ENCODE measurements at places on chromosomes 2 and 18.

- no peak for DNase-seq
Measured at GRCh38 chr2:127420039-127420864, 2.0 kb downstream of the PROC start.

DNA sequence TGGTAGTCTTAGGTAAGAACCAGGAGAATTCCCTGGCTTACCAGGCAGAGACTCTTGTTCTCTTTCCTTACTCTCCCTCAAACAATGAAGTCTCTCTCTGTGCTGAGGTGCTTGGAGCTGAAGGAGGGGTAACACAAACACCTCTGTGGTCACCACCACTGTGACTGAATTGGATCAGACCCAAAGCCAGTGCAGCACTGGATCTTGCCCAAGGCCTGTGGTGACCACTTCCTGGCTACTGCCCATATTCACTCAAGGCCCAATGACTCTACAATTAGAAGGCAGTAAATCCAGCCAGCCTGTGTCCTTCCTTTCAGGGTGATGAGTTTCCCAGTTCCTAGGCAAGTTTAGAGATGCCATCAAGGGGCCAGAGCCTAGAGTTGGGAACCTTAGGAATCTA, 706.8 kb downstream of the SLC4A3 start:
- no peak for DNase-seq

- no peak for DNase-seq
Measured at GRCh38 chr2:144162652-144163051, 357.3 kb downstream of the ZEB2 start.

- DNase-seq, result no peak
Measured at GRCh38 chr2:142321706-142322280, 191.0 kb upstream of the LRP1B start.

GRCh38 chr18:70068981-70069380, 121.3 kb upstream of the CD226 start:
- DNase-seq, result no peak

DNA sequence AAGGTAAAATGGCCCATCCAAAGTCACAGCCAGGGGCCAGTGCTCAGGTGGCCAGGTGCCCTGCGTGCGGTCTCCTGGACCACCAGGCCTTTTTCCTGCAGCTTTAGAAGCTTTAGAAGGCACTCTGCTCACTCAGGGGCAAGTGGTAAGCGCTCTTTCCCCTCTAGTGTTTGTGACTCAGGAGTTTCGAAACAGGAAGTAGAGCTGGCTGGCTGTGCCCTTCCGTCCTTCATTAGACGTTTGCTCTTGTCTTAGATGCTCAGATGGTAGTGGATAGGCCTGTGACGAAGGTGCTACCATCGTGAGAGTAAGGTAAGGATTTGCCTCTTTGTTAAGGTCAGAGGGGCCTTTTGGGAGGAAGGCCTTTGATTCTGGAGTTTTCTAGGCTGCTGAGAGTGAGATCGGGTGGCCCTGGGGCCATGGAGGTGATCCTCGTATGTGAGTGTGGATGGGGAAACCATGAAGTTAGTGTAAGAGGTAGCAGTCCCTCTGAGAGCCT, at the start of gene CASP8:
Gene CASP8, plus strand, starts transcription at position 235 of the 499 bp plus-strand sequence. CDS start 5,951 bp downstream, outside the sequence.
- DNase-seq, result no peak

DNA sequence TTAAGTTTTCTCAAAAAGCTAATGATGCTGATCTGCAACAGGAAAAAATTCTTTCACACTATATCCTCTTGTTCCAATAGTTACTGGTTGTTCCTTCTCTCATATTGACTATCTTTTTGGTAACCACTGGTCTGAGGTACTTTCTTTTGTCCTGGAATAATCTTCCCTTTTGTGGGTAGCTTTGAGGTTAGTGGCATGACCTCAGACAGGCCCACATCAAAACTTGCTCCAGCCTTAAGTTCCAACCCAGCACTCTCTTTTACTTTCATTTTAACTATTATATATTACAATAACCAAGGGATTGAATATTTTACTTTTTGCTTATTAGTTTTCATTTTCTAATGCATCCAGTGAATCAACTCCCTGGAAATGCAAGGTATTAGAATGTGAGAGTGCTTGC, 9.5 kb downstream of the REG1A start:
- DNase-seq, result no peak

- peak; percentile 87 for DNase-seq
Measured at GRCh38 chr2:216679658-216680024, 15.7 kb downstream of the IGFBP5 start.

GRCh38 chr2:188189356-188189755, 102.3 kb upstream of the GULP1 start:
- DNase-seq, result no peak

DNA sequence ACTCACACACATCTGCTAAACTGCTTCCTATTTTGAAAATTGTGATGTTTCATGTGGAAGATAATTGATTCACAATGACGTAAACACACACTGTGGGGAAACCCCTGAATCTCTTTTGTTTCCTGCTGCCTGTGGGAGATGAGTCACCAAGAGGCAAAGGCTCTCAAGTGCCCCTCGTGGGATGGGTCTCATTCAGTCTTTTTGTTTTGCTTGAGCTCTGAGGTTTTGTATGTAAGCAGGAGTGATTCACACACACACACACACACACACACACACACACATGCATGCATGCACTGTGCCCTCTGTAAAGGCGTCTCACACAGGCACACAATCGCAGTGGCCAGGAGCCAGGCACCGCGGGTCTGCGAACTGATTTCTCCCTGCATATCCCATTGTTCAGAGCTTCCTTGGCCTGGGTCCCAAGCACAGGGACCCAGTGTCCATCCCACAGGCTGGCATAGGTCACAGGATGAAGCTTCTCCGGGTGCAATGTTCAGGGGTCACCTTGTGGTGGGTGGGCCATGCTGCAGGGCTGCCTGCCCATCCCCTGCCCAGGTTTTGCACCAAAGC, 12.1 kb upstream of the ARHGEF4 start:
- no peak for DNase-seq

- no peak for DNase-seq
Measured at GRCh38 chr2:69729266-69729665, 12.7 kb upstream of the ANXA4 start.

- DNase-seq, result no peak
Measured at GRCh38 chr2:143262389-143262788, 133.2 kb downstream of the ARHGAP15 start.

DNA sequence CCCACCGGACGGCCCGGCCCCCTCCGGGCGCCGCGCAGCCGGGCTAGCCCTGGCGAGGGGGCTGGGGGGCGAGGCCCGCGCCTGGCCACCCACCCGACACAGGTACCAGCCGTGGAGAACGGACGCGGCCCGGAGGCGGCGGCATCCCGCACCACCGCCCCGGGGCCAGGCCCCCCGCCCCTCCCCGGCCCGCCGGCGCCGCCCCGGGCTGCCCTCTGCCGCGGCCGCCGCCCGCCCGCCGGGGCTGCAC, 405 bp downstream of the SOS1 start:
- DNase-seq, result no peak

GRCh38 chr2:143581134-143581533, 451.9 kb downstream of the ARHGAP15 start:
- DNase-seq, result no peak

GRCh38 chr2:150872756-150873395, 385.4 kb upstream of the RND3 start:
- no peak for DNase-seq

DNA sequence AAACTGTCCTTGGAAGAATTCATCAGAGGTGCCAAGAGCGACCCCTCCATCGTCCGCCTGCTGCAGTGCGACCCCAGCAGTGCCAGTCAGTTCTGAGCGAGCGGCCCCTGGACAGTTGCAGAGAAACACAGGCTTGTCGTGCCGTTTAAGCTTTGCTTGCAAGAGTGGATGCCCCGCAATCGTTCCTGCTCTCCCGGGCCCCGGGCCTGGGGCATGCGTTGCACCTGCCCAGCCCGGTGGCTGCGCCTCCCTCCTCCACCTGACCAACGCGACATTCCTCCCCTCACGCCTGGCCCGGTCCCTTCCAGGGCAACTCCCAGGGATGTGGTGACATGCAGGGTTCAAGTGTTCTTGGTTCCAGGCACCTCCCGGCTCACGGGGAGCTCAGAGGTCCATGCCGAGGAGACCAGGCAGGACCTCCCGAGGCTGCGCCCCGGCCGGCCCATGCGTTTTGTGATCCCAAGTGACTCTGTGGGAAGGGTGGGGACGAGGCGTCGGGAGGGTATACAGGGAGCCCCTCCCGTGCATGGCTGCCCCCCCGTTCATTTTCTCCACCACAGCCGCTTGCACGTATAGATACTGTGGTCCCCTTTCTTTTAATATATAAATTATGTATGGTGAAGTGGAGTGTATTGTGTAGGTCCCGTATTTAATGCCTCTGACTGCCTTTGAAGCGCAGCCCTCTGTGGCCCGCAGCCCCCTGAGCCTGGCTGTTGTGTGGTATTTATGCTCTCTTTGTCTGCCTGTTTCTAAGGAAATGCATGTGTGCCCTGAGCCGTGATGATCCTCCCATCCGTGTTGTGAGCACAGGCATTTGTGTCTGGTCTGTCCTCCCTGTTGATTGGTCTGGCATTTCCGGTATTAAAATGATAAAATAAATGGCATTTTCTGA, 21.2 kb downstream of the ODC1 start:
- no peak for DNase-seq
